Activated naive CD4-positive, alpha-beta T cell treated with anti-CD3 and anti-CD28 coated beads, Interleukin-2, amount 10 ng/mL, durations not matched to agents 7 days and 5 days (primary cell): ENCODE measurements at places on chromosomes 13 and 19.

GRCh38 chr19:53810891-53811290 lies 13.2 kb downstream of the NLRP12 start:
- DNase-seq: no peak

GRCh38 chr19:17681505-17682125 lies 6.5 kb downstream of the UNC13A start:
- peak; percentile 73 for DNase-seq

- no peak for DNase-seq
These were observed 416.4 kb downstream of the DCT start for GRCh38 chr13:94063096-94063495.

DNA sequence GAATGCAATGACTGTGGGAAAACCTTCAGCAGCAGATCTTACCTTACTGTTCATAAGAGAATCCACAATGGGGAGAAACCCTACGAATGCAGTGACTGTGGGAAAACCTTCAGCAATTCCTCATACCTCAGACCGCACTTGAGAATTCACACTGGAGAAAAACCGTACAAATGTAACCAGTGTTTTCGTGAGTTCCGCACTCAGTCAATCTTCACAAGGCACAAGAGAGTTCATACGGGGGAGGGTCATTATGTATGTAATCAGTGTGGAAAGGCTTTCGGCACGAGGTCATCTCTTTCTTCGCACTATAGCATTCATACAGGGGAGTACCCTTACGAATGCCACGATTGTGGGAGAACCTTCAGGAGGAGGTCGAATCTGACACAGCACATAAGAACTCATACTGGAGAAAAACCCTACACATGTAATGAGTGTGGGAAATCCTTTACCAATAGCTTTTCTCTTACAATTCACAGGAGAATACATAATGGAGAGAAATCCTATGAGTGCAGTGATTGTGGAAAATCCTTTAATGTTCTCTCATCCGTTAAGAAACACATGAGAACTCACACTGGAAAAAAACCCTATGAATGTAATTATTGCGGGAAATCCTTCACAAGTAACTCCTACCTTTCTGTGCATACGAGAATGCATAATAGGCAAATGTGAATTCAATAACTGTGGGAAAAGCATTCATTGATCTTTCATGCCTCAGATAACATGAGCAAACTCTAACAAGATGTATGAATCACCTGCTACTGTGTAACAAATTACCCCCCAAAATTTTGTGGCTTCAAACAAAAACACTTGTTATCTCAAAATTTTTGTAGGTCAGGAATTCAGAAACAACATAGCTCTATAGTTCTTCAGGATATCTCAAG lies 13.8 kb downstream of the ZNF557 start:
- no peak for DNase-seq

DNA sequence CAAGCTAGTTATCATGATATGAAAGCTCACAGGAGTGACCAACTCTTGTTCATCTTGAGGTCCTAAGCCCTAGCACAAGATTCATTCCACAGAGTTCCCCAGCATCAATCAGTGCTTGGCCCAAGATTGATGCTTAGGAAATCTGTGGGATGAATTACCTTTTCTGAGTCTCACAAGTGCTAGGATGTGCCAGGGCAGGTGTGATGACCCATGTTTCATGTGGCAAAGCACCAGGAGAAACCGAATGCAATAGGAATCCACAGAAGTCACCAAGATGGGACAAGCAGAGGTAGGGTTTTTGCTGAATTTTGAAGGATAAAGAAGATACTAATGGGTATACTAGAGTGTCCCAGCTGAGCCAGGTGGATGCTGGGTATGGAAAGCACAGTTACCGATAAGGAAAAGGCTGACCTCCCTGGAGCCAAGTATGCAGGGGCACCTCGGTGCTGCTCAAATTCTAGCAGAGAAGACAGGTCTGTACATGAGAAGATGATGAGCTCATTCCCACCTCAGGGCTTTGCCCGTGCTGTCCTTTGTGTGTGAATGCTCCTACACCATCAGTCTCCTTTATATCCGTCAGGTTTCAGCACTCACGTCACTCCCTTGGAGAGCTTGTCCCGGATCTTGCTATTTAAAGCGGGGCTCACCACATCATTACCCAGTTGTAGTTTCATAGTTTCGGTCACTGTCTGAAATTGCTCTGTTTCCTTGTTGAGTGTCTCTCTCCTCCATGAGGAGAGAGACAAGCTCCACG lies 168.9 kb upstream of the TSC22D1 start:
- no peak for DNase-seq

GRCh38 chr19:2337329-2337707 lies 8.8 kb downstream of the SPPL2B start:
- DNase-seq: no peak

DNA sequence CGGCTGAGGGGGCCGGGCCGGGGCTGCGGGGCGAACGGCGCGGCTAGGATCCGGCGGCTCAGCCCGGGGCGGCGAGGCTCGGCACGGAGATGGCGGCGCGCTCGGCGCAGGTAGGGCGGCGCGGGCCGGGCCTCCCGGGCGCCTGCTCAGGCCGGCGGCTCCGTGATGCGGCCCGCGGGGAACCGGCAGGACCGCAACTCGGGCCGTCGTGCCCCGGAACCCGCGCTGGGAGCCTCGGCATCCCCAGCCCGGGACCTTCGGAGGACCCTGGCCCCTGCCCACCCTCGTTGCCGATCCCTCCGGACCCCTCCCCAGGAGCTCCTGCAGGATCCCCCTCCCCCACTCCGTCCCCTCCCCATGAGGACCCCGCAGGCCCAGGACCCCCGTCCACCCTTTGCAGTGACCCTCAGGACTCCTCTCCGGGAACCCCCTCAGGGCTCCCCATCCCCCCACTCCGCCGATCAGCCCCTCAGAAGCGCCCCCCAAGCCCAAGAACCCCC lies 304 bp downstream of the EVI5L start:
- DNase-seq: no peak

DNA sequence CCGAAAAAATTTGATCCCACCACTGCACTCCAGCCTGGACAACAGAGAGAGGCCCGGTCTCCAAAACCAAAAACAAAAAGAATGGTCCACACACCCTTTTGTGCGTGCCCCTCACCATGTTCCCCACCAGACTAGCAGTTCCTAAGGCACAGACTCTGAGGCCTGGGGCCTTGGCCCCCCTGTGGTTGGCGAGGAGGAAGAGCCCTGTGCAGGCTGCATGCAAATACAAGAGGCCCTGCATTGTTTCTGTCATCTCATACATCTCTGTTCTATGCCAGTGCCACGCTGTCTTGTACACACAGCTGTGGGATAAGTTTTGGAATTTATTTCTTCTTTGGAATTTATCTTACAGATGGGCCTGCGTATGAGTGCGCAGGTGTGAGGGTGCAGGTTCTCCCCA lies 4.7 kb upstream of the YJEFN3 start:
- no peak for DNase-seq

- no peak for DNase-seq
These were observed 33.6 kb downstream of the SBNO2 start for GRCh38 chr19:1140272-1141027.

DNA sequence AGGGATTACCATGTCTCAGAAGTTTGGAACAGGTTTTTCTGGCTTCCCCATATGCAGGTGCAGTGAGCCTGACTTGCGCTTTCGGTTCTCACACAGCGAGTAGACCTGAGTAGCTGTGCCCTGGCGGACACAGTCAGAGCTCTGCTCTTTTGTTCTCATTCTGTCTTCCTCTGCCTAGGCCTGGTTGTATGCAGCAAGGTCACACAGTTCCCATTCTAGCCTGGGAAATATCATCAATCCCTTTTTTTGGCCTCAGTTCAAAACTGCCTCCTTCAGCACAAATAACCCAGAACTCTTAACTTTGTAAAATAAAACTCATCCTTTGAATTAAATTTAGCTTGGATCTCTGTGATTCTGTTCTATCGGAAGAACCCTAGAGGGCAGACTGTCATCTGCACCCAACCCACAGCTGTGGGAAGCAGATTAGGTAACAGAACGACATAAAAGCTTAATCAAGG lies 10.2 kb downstream of the OXGR1 start:
- no peak for DNase-seq

- no peak for DNase-seq
These were observed 1.0 kb downstream of the SCN1B start for GRCh38 chr19:35031072-35031881.
